Left cardiac atrium (tissue), 4 donors: ENCODE measurements at places on chromosomes 13 and 19. TPM values are rescaled to one million over a fixed set of nuclear protein-coding genes. Genes with fewer than 3 reads are reported as not detected.

GRCh38 chr13:27663947-27664346, 42.3 kb downstream of the POLR1D start:
- DNase-seq: no peak

GRCh38 chr19:39401070-39401548, 5.5 kb upstream of the ZFP36 start:
- DNase-seq: no peak

GRCh38 chr19:48552406-48553322, 692 bp downstream of the SULT2B1 start:
- DNase-seq: no peak

DNA sequence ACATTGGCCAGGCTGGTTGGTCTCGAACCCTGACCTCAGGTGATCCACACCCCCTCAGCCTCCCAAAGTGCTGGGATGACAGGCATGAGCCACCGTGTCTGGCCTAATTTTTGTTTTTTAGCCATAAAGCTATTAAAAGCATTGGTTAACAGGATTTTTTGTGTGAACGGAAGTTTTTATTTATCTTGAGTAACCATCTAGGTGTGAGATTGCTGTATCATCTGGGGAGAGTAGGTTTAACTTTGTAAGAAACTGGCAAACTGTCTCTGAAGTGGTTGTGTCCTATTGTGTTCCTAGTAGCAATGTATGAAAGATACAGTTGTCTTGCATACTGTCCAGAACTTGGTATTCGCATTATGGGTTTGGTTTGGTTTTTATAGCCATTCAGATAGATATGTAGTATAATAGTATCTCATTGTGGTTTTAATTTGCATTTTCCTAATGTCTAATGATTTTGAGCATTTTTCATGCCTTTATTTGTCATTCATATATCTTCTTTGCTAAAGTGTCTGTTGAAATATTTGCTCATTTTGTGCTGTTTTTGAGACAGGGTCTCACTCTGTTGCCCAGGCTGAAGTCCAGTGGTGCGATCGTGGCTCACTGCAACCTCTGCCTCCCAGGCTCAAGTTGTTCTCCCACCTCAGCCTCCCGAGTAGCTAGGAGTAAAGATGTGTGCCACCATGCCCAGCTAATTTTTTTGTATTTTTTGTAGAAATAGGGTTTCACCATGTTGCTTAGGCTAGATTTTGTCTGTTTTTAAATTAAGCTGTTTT, 13.5 kb upstream of the PLEKHF1 start:
- DNase-seq: no peak

DNA sequence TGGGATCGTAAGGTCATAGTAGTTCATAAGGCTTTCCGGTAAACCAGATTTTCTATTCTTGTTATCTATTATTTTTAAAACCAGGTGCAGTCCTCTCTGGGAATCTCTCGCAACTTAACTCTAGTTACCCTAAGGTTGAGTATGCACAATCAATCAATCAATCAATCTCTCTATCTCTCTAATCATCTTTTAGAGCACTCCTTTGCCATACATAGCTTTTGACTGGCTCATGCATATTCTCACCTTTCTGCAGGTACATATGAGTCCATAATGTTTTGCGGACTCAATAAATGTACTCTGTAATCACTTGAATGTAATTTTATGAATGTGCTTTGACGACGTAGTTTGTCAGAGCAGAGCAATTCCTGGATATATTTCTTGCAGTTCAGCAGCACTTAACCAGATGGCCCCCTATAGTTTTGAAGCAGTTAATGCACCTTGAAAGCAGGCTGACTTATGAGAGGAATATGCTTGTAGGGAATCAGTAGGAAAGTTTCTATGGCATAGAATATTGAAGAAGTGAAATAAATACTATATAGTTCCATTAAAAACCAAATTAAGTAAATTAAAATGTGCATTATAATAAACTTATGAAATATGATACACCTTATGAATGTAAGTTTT, 524.7 kb downstream of the GPC5 start:
- no peak for DNase-seq

GRCh38 chr19:29054886-29055675, 157.9 kb downstream of the UQCRFS1 start:
- no peak for DNase-seq

- DNase-seq: no peak
These were observed 12.2 kb upstream of the ZNF888 start for GRCh38 chr19:52935434-52935833.

DNA sequence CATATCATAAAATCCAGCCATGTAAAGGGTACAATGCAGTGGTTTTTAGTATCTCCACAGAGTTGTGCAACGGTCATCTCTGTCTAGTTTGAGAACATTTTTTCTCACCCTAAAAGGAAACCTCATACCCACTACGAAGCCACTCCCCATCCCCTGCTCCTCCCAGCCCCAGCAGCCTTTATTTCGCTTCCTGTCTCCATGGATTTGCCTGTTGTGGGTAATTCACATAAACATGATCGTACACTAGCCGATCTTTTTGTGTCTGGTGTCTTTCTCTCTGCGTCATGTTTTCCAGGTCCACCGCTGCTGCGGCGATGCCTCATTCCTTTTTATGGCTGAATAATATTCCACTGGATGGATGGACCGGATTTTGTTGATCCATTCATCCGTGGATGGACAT, 28.6 kb downstream of the BICRA start:
- no peak for DNase-seq

DNA sequence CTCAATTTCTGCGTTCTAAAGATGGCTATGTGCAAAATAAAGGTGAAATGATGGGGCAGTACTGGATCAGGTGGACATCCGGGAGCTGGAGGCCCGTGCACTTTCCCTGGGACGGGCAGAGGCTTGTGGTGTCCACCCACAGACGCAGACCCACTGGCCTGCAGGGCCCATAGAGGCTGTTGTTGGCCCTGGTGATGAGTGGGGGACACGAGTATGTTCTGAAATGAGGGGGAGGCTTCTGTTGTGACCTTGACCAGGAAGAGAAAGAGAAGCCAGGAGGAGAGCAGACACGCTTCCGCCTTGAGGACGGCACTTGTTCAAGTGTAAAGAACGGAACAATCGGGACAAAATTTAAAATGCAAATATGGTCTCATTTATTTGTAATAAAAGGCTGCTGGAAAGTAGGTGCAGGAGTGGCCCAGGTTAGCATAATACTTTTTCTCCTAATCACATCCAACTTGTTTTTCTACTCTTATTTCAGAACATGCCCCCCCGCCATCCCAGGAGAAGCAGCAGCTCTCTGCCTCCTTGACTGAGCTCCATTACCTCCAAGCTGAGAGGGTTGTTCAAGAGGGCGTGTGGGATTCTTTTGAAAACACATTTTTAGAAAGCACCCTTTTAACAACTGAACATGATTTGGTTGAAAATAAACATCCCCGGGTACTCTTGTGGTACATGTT, 27.1 kb downstream of the ATP11A start:
- DNase-seq: no peak

DNA sequence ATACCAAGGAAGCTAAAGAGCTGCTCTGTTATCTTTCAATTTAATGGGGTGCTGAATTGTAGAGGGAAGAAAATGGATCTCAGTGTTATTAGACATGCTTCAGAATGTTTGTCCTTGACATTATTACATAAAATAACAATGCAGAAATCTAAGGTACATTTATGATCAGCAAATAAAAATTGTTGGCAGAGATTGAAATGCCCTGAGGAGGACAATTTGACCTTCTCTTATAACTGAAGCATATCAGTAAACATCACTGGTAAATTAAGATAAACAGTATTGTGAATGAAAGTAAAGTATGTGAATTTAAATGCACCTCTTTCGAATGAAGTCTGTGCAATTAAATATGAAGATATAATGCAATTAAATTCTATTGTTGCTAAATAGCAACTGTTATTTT, 1362.1 kb upstream of the ATXN8OS start:
- no peak for DNase-seq

DNA sequence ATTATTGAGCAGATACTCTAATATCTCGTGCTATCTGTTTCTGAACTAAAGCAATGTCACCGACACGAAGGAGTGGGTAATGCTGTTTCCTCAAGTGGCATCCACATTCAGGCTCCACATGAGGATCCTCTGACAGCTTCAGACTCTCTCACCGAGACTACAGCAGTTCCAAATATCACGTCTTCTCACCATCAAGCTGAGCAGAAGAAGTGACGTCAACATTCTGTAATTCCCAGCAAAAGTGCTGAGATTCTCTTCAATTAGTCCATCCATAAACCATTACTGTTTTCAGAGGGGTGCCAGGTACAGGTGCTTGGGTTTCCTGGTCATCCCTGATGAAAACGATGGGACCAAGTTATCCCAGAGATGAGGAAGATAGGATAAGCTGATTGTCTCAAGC, 110.0 kb upstream of the DACH1 start:
- DNase-seq: no peak

DNA sequence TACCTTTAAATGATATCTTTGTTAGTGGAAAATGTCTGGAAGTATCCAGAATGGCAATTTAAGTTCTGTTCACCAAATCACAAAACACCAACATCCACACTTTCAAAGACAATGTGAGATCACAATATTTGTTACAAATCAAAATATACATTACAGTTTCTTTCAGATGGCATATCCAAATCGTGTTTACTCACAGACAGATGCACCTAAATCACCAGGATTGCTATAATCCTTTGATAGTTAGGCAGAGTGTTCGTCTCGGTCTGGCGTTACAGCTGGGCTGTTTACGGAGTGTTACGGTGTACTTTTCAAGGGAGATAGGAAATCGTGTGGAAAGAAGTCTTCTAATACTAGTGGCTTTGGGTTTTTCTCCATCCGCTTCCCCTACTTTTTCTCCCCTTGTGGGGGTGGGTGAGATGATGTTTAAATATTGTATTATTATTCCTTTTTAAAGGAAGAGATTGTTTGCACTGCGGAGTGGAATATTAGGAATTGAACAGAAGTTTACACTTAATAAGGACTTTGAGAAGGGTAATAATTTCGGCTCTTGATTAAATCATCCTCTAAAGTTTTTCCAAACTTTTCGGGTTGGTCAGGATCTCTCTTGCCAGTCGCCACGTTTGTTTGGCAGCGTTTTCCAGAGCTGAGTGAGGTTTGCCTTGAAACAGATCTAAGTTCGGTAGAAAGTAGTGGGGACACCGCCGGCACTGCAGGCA, 1.8 kb downstream of the MAB21L1 start:
- DNase-seq: no peak

DNA sequence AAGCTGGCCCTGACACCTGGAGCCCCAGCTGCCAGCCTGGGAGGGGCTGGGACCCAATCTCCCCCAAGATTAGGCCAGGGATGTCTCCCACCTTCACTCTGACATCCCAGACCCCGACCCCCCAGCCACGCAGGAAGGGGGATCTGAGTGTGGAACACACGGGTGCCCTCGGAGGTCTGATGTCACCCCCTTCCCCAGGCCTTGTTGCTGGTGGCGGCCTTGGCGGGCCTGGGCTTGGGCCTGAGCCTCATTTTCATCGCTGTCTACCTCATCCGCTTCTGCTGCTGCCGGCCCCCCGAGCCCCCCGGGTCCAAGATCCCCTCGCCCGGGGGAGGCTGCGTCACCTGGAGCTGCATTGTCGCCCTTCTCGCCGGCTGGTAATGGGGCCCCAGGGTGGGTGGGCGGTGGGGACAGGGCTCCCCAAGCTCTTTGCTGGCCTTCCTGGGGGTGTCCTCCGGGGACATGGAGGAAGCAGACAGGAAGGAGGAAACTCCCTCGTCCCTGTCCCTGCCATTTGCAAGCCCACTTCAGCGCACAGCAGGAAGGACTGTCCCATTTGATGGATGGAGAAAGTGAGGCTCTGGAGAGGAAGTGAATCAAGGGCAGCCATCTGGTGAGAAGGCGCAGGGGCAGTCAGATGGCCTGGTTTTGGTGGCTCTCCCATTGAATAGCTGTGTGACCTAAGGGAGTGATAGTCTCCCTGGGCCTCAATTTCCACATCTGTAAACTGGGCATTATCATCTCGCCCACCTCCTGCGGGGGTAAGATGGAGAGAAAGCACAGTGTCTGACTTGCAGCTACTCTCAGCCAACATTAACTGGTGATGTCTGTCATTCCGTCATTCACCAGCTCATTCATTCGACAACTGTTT, 3.9 kb downstream of the TTYH1 start:
- DNase-seq: no peak

The FXYD3 gene
- total RNA-seq: 1.5 TPM

The FGF22 gene
- total RNA-seq: 0.44 TPM

The ZNF835 gene
- 2.2 TPM for total RNA-seq

The CGB5 gene
- not detected for total RNA-seq

The ZNF302 gene
- total RNA-seq: 25.3 TPM

The SIGLECL1 gene
- total RNA-seq: not detected
